ENCODE measurements at places on chromosomes 3 and 15. TPM values are rescaled to one million over a fixed set of nuclear protein-coding genes. Genes with fewer than 3 reads are reported as not detected.

The CFAP100 gene
- total RNA-seq: not detected

The RPUSD3 gene
- total RNA-seq: 68.4 TPM

The C15orf62 gene
- total RNA-seq: 0.56 TPM

The LDHAL6B gene
- total RNA-seq: not detected

The NLGN1 gene
- total RNA-seq: 14.8 TPM

The ZNF502 gene
- total RNA-seq: 3.5 TPM

The ELP6 gene
- 51.1 TPM for total RNA-seq

The SPINK8 gene
- total RNA-seq: not detected

The LYZL4 gene
- not detected for total RNA-seq

The ATP13A4 gene
- total RNA-seq: not detected

The LMOD3 gene
- not detected for total RNA-seq

The SLC30A4 gene
- not detected for total RNA-seq

The KLF15 gene
- 19.5 TPM for total RNA-seq

The CCK gene
- total RNA-seq: 2.4 TPM

The UROC1 gene
- total RNA-seq: not detected

The TBC1D21 gene
- not detected for total RNA-seq

The GUCA1C gene
- total RNA-seq: not detected

The KNG1 gene
- total RNA-seq: not detected

The RBP2 gene
- total RNA-seq: not detected

The DCBLD2 gene
- 63.8 TPM for total RNA-seq

The ZBTB11 gene
- total RNA-seq: 14.0 TPM

The GOLGA6L22 gene
- not detected for total RNA-seq

The SFMBT1 gene
- total RNA-seq: 16.8 TPM

The RCCD1 gene
- total RNA-seq: 18.8 TPM

The ZNF710 gene
- 26.2 TPM for total RNA-seq

The TIPIN gene
- 24.7 TPM for total RNA-seq

The SEMA3F gene
- 39.6 TPM for total RNA-seq

The FANCD2 gene
- 77.8 TPM for total RNA-seq

The ZIC1 gene
- total RNA-seq: 2.2 TPM

The TMEM212 gene
- total RNA-seq: not detected

The REC114 gene
- total RNA-seq: not detected

The CHRM5 gene
- total RNA-seq: not detected

The XCR1 gene
- total RNA-seq: not detected

The ADAMTSL3 gene
- 1.4 TPM for total RNA-seq

The RGMA gene
- 39.8 TPM for total RNA-seq

The NOX5 gene
- not detected for total RNA-seq

The MST1R gene
- 4.8 TPM for total RNA-seq

The CHRNA3 gene
- 2.1 TPM for total RNA-seq

The SMAD6 gene
- total RNA-seq: 7.0 TPM

The COL6A6 gene
- 0.09 TPM for total RNA-seq

Measured in H1 (cell line).